ENCODE measurements at places on chromosomes 16 and 17. TPM values are rescaled to one million over a fixed set of nuclear protein-coding genes. Genes with fewer than 3 reads are reported as not detected.
A peak's percentile ranks its signal among the peaks of the same experiment; 100 is the strongest.

The DPEP1 gene
- 0.82 TPM for total RNA-seq

The CTRB1 gene
- not detected for total RNA-seq

The FBXO39 gene
- 1.7 TPM for total RNA-seq

The ABCA10 gene
- 24.7 TPM for total RNA-seq

The WSCD1 gene
- total RNA-seq, result 0.44 TPM

The CHRNE gene
- not detected for total RNA-seq

The CHST4 gene
- total RNA-seq, result not detected

- H3K27ac ChIP-seq, result no peak overlapping the region
- H3K4me3 ChIP-seq, result peak overlapping the region; percentile 58
- H3K36me3 ChIP-seq, result no peaks in the 10 kb centered on the region
- no peak for DNase-seq
- H3K4me1 ChIP-seq, result peaks cover 8% of the 10 kb centered on the region
- H3K27me3 ChIP-seq, result peaks cover 11% of the 10 kb centered on the region
These were observed 45.0 kb downstream of the SOST start for GRCh38 chr17:43713494-43714162.

- DNase-seq, result peak; percentile 49
- no peaks in the 10 kb centered on the region for H3K27me3 ChIP-seq
- H3K4me1 ChIP-seq, result no peaks in the 10 kb centered on the region
- peak overlapping the region; percentile 70 for H3K4me3 ChIP-seq
- H3K27ac ChIP-seq, result no peak overlapping the region
- H3K36me3 ChIP-seq, result peaks cover 24% of the 10 kb centered on the region
These were observed 596 bp downstream of the UNKL start for GRCh38 chr16:1413684-1414531.

DNA sequence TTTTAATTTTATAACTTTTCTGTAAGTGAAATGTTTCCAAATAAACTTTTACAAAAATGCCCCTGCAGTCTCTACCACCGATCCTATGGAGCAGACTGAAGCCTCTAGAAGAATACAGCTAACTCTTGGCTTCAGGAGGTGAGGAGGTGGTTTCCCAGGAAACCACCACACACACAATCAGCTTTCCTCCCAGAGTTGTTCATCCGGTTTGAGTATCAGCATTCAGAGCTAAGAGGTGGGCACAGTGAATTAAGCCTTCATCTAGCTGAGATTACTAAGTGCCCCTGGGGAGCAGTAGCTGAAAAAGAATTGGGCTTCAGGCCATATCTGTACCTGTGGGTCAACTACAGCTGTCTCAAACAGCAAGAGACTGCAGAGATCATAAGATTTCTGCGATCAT lies 139.7 kb downstream of the AATF start:
- peaks cover 74% of the 10 kb centered on the region for H3K36me3 ChIP-seq
- H3K4me1 ChIP-seq, result no peaks in the 10 kb centered on the region
- no peak for DNase-seq
- no peak overlapping the region for H3K4me3 ChIP-seq

DNA sequence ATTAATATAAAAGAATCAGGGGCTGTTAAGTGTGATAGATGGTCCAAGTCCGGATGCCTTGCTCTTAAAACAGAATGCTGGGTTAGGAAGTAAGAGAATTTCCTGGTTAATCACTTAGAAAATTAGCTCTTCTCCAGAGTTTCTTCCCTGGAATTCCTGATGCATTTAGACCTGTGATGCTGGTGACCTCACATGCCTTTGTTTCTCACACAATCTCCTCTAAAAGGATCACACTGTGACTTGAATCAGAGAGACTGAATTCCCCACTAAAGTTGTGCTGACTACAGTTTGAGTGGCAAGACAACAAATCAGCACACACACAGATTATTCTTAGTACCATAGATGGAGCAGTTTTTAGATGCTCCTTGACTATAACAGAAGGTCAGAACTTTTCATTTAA lies 4.4 kb upstream of the RNF43 start:
- H3K4me1 ChIP-seq, result peaks cover 8% of the 10 kb centered on the region
- H3K27me3 ChIP-seq, result peaks cover 25% of the 10 kb centered on the region
- no peak for DNase-seq
- H3K27ac ChIP-seq, result no peak overlapping the region

- H3K27me3 ChIP-seq, result no peaks in the 10 kb centered on the region
- H3K4me1 ChIP-seq, result no peaks in the 10 kb centered on the region
- peak overlapping the region; percentile 80 for H3K4me3 ChIP-seq
- H3K36me3 ChIP-seq, result peaks cover 19% of the 10 kb centered on the region
- no peak overlapping the region for H3K27ac ChIP-seq
These were observed 1.2 kb downstream of the CYBC1 start for GRCh38 chr17:82449131-82449882.

DNA sequence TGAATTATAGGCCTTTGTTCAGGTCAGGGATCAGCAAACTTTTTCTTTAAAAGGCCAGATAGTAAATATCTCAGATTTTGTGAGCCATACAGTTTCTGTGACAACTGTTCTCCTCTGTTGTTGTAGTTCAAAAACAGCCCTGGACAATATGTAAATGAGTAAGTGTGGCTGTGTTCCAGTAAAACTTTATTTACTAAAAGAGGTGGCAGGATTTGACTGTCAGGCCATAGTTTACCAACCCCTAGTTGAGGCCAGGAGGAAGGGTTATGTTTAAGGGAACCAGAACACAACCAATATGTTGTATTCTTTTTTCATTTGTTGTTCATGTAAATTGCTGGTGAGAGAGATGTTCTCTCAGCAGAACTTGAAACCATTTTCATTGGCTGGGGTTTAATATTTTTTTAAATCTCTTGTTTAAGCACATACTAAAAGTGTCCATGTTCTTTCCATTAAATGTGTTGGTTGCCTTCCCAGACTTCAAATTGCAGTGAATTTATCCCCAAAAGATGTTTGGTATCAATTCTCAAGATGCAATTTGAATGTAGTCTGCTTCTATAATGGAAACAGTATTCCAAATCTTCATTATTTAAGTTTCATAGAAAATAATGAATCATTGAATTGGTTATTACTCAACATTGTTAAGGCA lies 260.3 kb downstream of the FTO start:
- H3K4me1 ChIP-seq, result no peaks in the 10 kb centered on the region
- DNase-seq, result no peak
- H3K27me3 ChIP-seq, result no peaks in the 10 kb centered on the region
- no peak overlapping the region for H3K4me3 ChIP-seq
- no peak overlapping the region for H3K27ac ChIP-seq
- H3K36me3 ChIP-seq, result peaks cover 6% of the 10 kb centered on the region

GRCh38 chr16:71406724-71407123 lies 35.1 kb downstream of the TLE7 start:
- H3K27me3 ChIP-seq, result peaks cover 43% of the 10 kb centered on the region
- H3K36me3 ChIP-seq, result no peaks in the 10 kb centered on the region
- no peak for DNase-seq
- H3K27ac ChIP-seq, result no peak overlapping the region

DNA sequence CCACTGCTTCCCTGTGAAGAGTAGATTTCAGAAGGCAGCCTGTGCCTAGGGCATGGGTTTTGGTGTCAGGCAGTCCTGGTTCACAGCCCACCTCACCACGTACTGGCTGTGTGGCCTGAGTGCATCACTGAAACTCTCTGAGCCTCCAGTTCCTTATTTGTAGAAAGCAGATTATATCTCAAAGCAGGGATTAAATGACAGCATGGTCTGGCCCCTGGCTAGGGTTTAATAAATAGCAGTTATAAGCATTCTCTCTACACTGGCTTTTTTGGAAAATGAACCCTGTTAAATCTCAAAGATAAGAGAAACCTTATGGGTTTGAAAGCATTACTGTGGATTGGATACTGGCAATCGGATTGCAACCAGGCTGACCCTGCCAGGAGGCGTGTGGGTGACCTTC lies 2.9 kb upstream of the MT1M start:
- H3K4me1 ChIP-seq, result peaks cover 18% of the 10 kb centered on the region
- no peak overlapping the region for H3K4me3 ChIP-seq
- no peak for DNase-seq
- no peaks in the 10 kb centered on the region for H3K27me3 ChIP-seq
- no peak overlapping the region for H3K27ac ChIP-seq

- peaks cover 6% of the 10 kb centered on the region for H3K36me3 ChIP-seq
- H3K27ac ChIP-seq, result no peak overlapping the region
- H3K4me1 ChIP-seq, result peaks cover 38% of the 10 kb centered on the region
- H3K27me3 ChIP-seq, result no peaks in the 10 kb centered on the region
- DNase-seq, result no peak
- no peak overlapping the region for H3K4me3 ChIP-seq
These were observed 26.3 kb upstream of the CDC42EP4 start for GRCh38 chr17:73338050-73338521.

DNA sequence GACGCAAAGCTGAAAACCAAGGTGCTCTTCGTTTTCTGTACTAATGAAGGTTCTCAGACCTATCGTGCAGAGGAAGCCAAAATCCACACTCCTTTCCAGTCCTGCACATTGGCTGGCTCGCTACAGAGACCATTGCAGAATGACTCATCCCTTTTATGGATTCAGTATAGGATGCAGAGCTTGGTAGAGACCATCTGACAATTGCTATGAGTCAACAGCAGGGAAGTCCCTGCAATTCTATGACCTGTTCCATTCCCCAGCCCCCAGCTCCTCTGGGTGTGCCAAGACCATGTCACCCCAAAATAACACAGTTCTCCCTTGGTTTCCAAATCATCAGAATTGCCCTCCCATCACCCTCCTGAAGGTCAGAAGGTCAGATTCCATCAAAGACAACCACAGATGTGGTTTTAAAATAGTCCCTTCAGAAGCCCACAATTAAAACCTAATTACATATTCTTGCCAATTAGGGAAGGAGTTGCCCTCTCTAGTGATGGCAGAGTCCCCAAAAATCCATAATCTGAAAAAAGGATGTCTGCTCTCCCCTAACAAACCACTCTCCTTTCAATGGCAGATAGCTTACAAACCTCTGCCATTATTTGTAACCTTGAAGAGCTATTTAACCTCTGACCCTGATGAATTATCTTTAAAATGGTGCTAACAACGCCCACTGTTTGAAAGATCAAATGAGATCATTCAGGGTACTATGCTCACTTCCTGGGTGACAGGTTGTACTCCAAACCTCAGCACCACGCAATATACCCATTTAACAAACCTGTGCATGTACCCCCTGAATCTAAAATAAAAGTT lies 108.2 kb upstream of the RBBP6 start:
- H3K36me3 ChIP-seq, result no peaks in the 10 kb centered on the region
- DNase-seq, result peak; percentile 67
- no peak overlapping the region for H3K27ac ChIP-seq
- H3K27me3 ChIP-seq, result peaks cover 12% of the 10 kb centered on the region

DNA sequence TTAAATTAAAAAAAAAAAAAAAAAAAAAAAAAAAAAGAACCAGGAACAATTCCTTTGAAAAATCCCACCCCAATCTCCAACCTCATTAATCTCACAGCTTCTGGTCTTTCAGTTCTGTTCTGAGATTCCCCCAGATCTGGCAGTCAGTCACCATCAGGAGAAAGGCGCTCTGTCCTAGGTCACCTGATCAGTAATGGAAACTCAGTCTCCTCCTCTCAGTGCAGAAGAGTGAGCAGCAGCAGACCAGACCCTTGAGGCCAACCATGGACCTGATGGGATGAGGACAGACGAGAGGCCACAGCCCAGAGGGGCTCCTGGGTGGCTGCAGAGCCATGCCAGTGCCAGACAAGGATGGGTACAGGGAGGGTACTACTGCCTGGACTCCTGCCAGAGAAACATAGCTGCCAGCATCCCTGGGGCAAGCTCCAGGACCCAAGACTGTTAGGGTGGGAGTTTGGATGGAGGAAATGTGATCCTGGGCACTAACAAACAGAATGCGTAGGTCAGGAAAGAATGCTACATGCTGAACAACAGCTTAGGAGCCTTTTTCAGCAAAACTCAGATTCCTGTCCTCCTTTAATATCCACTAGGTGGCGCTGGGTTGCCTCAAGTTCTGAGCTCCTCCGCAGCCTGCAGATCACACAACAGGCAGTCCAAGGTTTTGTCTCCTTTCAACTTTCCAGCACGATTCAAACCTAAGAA lies 28.7 kb downstream of the MPG start:
- H3K27ac ChIP-seq, result peak overlapping the region; percentile 36
- no peaks in the 10 kb centered on the region for H3K4me1 ChIP-seq
- H3K4me3 ChIP-seq, result no peak overlapping the region
- DNase-seq, result peak; percentile 73

- H3K36me3 ChIP-seq, result peaks cover 81% of the 10 kb centered on the region
- H3K4me3 ChIP-seq, result no peak overlapping the region
These were observed 41.8 kb downstream of the IL4R start for GRCh38 chr16:27355610-27356009.

DNA sequence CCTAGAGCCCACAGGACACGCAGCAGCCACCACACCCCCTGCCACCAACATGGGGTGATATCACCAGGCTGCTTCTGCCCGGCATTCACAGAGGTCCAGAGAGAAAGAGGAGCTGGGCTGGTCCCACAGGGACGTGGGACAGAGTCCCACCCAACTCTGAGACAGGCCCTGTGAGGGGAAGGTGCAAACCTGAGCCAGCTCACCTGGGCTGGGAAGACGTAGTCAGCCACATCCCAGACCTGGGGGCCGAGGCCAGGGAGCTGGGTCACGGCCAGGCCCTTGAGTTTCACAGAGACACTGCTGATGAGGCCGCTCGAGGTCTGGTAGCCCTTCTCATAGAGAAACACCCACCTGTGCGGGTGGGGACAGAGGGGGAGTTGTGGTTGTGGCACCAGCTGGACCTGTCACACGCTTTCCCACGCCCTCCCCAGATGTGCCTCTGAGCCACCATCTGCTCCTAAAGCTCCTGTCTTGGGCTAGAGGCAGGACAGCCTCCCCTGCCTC lies 11.2 kb downstream of the P2RX1 start:
- H3K4me3 ChIP-seq, result no peak overlapping the region
- no peaks in the 10 kb centered on the region for H3K4me1 ChIP-seq
- no peaks in the 10 kb centered on the region for H3K27me3 ChIP-seq
- no peak for DNase-seq

- H3K4me3 ChIP-seq, result no peak overlapping the region
- H3K36me3 ChIP-seq, result peaks cover 52% of the 10 kb centered on the region
- no peaks in the 10 kb centered on the region for H3K4me1 ChIP-seq
- no peak for DNase-seq
These were observed 28.1 kb downstream of the HEATR3 start for GRCh38 chr16:50093607-50094539.

GRCh38 chr17:37470181-37470580 lies 19.5 kb upstream of the DUSP14 start:
- H3K27ac ChIP-seq, result no peak overlapping the region
- H3K4me1 ChIP-seq, result no peaks in the 10 kb centered on the region
- peaks cover 78% of the 10 kb centered on the region for H3K36me3 ChIP-seq
- no peaks in the 10 kb centered on the region for H3K27me3 ChIP-seq
- DNase-seq, result no peak

- H3K4me3 ChIP-seq, result no peak overlapping the region
- no peak for DNase-seq
- peaks cover 35% of the 10 kb centered on the region for H3K27me3 ChIP-seq
- H3K36me3 ChIP-seq, result no peaks in the 10 kb centered on the region
- H3K27ac ChIP-seq, result no peak overlapping the region
- peaks cover 12% of the 10 kb centered on the region for H3K4me1 ChIP-seq
These were observed 52.0 kb upstream of the CBX4 start for GRCh38 chr17:79891113-79891730.

Measured in MCF 10A (cell line).